NCI-H526 treated with DMSO at 0.1 percent for 48 hours (cell line): ENCODE measurements at places on chromosomes 6 and 20.

- no peak for DNase-seq
Measured at GRCh38 chr6:142013287-142013686, 119.4 kb upstream of the GJE1 start.

DNA sequence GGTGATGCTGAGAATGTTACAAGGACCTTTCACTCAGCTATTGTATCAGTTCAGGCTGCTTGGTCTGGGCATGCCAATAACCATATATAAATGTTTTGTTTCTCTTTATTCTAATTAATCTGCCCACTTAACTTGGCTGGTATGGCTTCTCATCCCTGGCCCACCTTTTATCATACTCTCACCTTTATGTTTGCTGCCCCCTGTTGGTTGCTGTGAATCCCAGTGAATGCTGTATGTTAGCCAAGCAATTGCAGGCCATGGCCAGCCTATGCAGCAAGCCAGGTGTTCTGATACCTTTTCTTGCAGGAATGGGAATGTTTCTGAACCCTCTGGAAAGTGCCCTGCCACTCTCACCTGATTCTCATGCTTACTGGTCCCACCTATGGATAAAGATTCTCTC is 54.6 kb downstream of the PCSK2 start:
- DNase-seq = no peak

- DNase-seq = no peak
Measured at GRCh38 chr20:19435821-19436220, 223.4 kb downstream of the SLC24A3 start.

DNA sequence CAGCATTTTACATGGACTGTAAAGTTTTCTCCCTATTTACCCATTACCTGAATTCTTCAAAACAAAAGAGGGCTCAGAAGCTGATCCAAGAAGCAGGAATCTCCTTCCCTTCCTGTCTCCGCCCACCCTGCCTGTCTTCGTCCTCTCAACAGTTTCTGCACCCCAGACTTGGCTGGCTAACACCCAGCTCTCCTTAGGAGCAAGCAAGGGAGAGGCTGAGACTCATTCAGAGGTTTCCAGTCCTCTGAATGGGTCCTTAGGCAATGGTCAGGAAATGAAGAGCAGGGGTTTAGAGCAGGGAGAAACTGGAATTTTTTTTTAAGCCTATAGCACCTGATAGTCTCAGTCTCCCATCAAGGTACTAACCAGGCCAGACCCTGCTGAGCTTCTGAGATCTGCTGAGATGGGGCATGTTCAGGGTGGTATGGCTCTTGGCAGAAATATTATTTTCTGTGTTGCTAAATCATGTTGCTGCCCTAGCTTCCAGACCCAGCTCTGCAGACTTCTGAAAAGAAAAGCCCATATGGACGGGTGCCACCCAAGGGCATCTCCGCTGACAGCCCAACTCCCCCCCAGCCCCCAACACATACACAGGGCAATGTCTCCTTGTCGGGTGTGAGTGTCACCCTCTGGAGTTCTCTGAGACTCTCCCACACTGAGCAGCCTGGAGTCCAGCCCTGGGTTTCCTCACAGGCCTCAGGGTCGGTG is 74.6 kb upstream of the CD93 start:
- DNase-seq = no peak

GRCh38 chr20:19407736-19408135 is 195.3 kb downstream of the SLC24A3 start:
- DNase-seq = no peak

- peak; percentile 7 for DNase-seq
Measured at GRCh38 chr20:39885975-39886649, 802.9 kb downstream of the MAFB start.

DNA sequence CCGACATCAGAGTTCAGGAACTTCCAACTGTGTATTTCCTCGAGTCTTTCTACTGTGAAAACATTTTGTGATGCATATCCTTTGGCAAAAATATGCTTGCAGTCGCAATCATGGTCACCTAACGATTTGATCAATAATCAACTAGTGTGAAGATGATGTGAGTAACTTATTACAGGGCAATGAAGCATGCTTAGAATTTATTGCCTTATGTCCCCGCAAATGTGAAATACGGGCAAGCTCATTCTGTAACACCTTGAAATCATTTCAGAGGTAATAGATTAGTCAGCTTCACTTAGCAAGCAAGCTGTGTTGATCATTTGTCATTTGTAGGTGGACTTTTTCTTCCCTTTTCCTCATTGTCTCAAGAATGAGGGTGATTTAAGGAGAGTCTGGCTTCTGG is 67.9 kb upstream of the DOK5 start:
- DNase-seq = no peak

DNA sequence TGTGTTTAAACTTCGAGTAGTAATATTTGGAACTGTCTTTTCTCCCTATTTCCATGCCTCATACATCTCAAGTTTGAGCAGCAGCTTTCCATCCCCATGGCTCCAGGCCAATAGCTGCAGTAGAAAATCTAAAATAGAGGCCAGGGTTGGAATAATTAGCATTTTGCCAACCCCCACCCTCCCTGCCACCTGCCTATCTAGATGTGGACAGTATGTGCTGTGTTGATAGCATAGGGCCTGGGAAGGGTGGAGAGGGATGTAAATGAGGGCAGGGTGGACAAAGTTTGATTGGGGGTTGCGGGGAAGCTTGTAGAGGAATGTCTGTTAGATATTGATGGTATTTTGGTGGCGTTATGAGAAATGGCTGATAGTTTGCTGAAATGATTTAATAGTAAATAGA is 5.6 kb downstream of the TOP1 start:
- DNase-seq = no peak

- DNase-seq = no peak
Measured at GRCh38 chr6:161918109-161918531, 644.3 kb upstream of the AGPAT4 start.

- DNase-seq = no peak
Measured at GRCh38 chr6:6798448-6798860, 209.9 kb downstream of the LY86 start.
